Keratinocyte (primary cell): ENCODE measurements at places on chromosomes 13 and 19.
A peak's percentile ranks its signal among the peaks of the same experiment; 100 is the strongest.

GRCh38 chr19:53782698-53783097, 41.4 kb downstream of the NLRP12 start:
- no peaks in the 10 kb centered on the region for H3K4me1 ChIP-seq
- no peak overlapping the region for H3K4me3 ChIP-seq
- no peak for DNase-seq
- H3K27me3 ChIP-seq = no peaks in the 10 kb centered on the region

GRCh38 chr13:24179486-24179850, 18.9 kb downstream of the SPATA13 start:
- no peaks in the 10 kb centered on the region for H3K4me1 ChIP-seq
- H3K27ac ChIP-seq = no peak overlapping the region
- no peaks in the 10 kb centered on the region for H3K36me3 ChIP-seq
- no peak overlapping the region for H3K4me3 ChIP-seq

- H3K4me1 ChIP-seq = peaks cover 8% of the 10 kb centered on the region
- no peak overlapping the region for H3K27ac ChIP-seq
- no peak overlapping the region for H3K4me3 ChIP-seq
Observed at GRCh38 chr19:16885166-16885565, 3.6 kb upstream of the F2RL3 start.

- H3K4me3 ChIP-seq = no peak overlapping the region
- peaks cover 10% of the 10 kb centered on the region for H3K27me3 ChIP-seq
- DNase-seq = peak; percentile 61
Observed at GRCh38 chr19:46069806-46070341, 29.1 kb upstream of the IGFL4 start.

DNA sequence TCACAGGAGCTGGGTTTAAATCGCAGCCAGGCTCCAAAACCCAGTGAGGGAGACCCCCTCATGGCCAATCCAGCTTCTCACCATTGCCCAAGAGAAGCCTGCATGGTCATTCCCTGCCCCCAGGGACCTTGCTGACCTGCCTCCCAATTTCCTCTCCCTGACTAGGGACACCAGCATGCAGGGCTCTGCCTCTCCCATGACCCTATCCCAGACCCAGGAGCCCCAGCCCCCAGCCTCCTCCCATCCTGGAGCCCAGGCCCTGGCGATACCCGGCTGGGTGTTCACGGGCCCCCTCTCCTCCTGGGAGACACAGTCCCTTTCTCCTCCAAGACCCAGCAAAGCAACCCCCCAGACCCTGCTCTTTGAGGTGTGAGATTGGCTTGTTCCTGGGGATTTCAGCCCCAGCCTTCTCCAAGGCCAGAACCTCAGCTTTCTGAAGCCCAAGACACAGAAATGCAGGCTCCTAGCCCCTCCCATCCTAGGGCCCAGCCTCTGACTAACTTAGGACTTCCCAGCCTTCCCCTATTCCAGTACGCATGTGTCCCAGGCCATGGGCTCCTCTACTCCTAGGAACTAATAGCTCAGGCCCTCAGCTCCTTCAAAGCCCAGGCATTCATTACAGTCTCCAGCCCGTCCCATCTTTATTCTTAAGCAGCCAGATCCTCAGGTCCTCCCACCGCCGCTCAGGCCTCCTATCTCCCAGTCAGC, 1.1 kb downstream of the GYS1 start:
- peak overlapping the region; percentile 76 for H3K4me3 ChIP-seq
- peaks cover 25% of the 10 kb centered on the region for H3K36me3 ChIP-seq
- peak overlapping the region; percentile 92 for H3K27ac ChIP-seq
- no peak for DNase-seq
- H3K27me3 ChIP-seq = no peaks in the 10 kb centered on the region

- H3K27ac ChIP-seq = no peak overlapping the region
- H3K4me1 ChIP-seq = peaks cover 8% of the 10 kb centered on the region
- no peaks in the 10 kb centered on the region for H3K36me3 ChIP-seq
- no peak overlapping the region for H3K4me3 ChIP-seq
Observed at GRCh38 chr13:23447927-23448326, 14.4 kb upstream of the SACS start.

DNA sequence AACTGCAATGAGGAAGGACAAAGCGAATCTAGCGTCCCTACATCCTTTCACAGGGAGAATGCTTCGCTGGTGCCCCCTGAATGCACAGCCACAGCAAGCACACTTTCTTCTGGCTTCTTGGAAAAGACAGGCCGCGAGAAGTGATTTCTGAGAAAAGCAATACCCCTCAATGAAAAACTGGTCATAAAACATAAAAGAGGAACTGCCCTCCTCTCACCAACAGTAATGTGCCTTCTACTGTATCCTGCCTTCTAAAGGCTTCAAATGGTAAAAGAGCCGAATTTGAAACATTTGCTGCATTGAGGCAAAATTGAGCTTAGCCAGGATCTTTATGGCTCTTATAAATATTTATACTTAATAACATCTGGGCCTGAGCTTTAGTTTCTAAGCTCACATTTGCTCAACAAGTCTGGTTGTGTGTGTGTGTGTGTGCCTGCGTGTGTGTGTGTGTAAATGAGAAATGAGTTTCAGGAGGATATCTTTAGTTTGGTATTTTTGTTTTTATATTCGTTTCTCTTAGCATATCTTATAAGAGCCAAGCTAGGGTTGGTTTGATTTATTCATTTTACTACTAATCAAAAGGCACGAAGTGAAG, 246.1 kb upstream of the MAB21L1 start:
- H3K36me3 ChIP-seq = no peaks in the 10 kb centered on the region
- no peak overlapping the region for H3K4me3 ChIP-seq
- no peaks in the 10 kb centered on the region for H3K4me1 ChIP-seq

- no peak for DNase-seq
- no peak overlapping the region for H3K27ac ChIP-seq
- no peaks in the 10 kb centered on the region for H3K27me3 ChIP-seq
- H3K4me1 ChIP-seq = no peaks in the 10 kb centered on the region
Observed at GRCh38 chr13:112187527-112188297, 120.8 kb downstream of the SOX1 start.

DNA sequence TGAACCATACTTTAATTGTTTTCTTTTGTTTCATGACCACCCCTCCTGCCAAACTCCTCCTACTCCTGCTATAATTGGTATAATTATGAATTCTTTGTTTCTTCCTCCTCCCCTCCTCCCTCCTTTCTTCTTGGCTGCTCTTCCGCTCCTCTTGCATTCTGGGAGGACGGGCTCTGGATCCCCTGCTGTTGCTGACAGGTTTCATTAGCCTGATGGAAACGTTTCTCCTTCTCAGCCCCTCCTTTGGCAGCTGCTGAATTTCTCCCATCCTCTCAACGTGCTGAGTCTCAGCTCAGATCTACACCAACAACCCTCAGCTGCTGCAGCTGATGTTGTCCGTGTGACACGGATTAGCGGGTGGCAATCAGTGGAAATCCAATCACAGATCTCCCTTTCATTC, 97.1 kb upstream of the UBAC2 start:
- no peaks in the 10 kb centered on the region for H3K36me3 ChIP-seq
- no peak overlapping the region for H3K4me3 ChIP-seq
- H3K4me1 ChIP-seq = no peaks in the 10 kb centered on the region
- no peak overlapping the region for H3K27ac ChIP-seq
- H3K27me3 ChIP-seq = no peaks in the 10 kb centered on the region
- DNase-seq = no peak

GRCh38 chr13:99135591-99135990, 65.1 kb upstream of the UBAC2 start:
- no peaks in the 10 kb centered on the region for H3K4me1 ChIP-seq
- H3K27me3 ChIP-seq = no peaks in the 10 kb centered on the region
- no peak for DNase-seq
- no peak overlapping the region for H3K4me3 ChIP-seq
- no peak overlapping the region for H3K27ac ChIP-seq

DNA sequence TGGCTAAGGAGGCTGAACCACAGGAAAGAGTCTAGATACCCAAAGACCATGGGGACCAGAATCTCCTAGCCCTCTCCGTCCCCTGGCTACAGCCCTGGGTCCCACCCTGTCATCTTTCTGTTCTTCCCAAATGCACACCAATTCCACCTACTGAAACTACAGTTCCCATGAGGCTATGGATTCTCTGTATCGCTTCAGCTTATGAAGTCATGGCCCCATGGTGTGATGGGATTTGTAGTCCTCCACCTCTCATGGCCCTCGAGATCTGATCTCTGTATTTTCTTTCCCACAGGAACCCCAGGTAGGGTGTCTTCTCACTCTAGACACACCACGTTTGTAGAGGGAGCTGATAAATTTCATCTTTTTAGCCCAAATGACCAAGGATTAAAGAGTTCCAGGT, 11.8 kb downstream of the PTPRH start:
- no peaks in the 10 kb centered on the region for H3K27me3 ChIP-seq
- no peaks in the 10 kb centered on the region for H3K4me1 ChIP-seq
- no peaks in the 10 kb centered on the region for H3K36me3 ChIP-seq
- no peak for DNase-seq

DNA sequence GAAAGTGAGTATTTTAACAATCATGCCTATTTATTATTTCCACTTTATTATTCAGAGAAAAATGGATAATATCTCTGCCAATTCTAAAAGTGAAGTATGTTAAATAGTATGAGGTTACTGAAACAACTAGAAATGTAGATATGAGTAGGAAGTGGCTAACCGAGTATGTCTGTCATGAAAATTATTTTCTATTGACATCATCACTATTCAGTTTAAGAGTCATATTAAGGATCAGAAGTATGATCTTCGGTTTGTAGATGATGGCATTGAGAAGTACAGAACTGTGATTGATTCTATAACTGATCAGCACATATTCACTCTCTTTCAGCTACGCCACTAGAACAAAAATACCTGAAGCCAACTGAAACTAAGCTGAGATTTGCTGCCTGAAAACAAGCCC, 146.4 kb upstream of the SLITRK5 start:
- H3K36me3 ChIP-seq = no peaks in the 10 kb centered on the region
- DNase-seq = no peak
- H3K4me3 ChIP-seq = no peak overlapping the region

DNA sequence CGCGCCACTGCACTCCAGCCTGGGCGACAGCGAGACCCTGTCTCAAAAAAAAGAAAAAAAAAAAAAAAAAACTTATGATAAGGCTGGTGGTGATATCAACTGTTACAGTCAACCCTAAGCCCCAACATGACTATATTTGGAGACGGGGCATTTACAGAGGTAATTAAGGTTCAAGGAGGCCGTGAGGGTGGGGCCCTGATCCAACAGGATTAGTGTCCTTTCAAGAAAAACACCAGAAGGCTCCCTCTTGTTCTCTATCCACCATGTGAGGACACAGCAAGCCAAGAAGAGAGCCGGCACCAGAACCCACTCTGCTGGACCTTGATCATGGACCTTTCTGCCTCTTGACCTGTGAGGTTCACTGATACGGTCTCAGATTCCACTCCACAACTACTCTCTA, 14.1 kb downstream of the MIER2 start:
- peaks cover 30% of the 10 kb centered on the region for H3K36me3 ChIP-seq
- no peak overlapping the region for H3K4me3 ChIP-seq
- no peak overlapping the region for H3K27ac ChIP-seq
- no peaks in the 10 kb centered on the region for H3K4me1 ChIP-seq
- H3K27me3 ChIP-seq = no peaks in the 10 kb centered on the region
- DNase-seq = no peak

- no peak overlapping the region for H3K4me3 ChIP-seq
- H3K36me3 ChIP-seq = no peaks in the 10 kb centered on the region
- no peak overlapping the region for H3K27ac ChIP-seq
- DNase-seq = no peak
Observed at GRCh38 chr13:68019901-68020300, 789.8 kb upstream of the PCDH9 start.

DNA sequence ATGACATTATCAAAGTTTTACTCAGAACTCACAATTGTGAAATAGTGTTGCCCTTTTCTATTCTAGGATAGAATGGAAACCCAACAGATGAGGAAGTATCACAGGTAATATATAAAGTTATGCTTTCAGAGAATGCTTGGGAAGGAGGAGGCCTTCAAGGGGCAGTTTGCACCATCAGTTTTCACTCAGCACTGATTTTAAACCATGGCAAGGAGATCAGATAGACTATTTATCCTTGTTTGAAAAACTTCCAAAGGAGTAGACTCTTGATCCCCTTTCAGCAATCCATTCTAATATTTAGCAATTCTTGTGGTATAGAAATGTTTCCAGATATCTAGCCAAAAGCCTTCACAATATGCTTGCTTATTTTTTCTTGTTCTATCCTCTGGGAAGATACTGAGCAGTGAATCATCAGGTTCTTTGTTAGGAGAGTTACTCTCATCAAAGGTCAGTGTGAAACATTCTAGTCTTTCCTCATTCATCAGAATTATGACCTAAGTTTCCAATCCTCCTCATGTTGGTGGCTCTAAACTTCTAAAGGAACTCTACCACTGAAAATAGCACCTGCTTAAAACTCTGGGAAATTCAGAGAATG, 3.8 kb downstream of the GPC6 start:
- no peak overlapping the region for H3K27ac ChIP-seq
- H3K4me3 ChIP-seq = no peak overlapping the region
- DNase-seq = no peak
- H3K27me3 ChIP-seq = no peaks in the 10 kb centered on the region

- H3K4me1 ChIP-seq = no peaks in the 10 kb centered on the region
- no peaks in the 10 kb centered on the region for H3K27me3 ChIP-seq
- H3K36me3 ChIP-seq = no peaks in the 10 kb centered on the region
- no peak for DNase-seq
- H3K4me3 ChIP-seq = no peak overlapping the region
Observed at GRCh38 chr13:80259159-80259558, 81.8 kb downstream of the SPRY2 start.

DNA sequence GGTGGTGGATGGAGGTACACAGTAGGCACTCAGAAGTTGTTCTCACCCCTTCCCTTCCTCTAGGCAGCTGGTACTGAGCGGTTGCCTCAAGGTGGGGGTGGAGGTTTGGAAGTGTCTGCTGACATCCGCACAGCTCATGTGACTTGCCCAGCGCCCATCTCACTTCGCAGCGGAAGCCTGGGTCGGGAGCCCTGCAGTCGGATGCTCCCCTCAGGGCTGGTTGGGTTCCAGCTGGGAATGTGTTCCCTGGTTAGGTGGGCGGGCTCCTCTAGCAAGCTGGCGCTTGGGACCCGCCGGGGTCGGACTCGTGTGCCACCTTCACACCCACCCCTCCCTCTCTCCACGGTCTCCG, 10.2 kb downstream of the PPP1R37 start:
- peaks cover 25% of the 10 kb centered on the region for H3K4me1 ChIP-seq
- H3K4me3 ChIP-seq = no peak overlapping the region
- no peak overlapping the region for H3K27ac ChIP-seq
- DNase-seq = no peak
- peaks cover 2% of the 10 kb centered on the region for H3K36me3 ChIP-seq

- H3K36me3 ChIP-seq = peaks cover 3% of the 10 kb centered on the region
- no peak for DNase-seq
- no peaks in the 10 kb centered on the region for H3K27me3 ChIP-seq
- peak overlapping the region; percentile 64 for H3K27ac ChIP-seq
- peaks cover 12% of the 10 kb centered on the region for H3K4me1 ChIP-seq
Observed at GRCh38 chr19:48170817-48171347, 402 bp downstream of the ZSWIM9 start.

- peaks cover 30% of the 10 kb centered on the region for H3K4me1 ChIP-seq
- H3K27ac ChIP-seq = no peak overlapping the region
- peaks cover 4% of the 10 kb centered on the region for H3K27me3 ChIP-seq
- DNase-seq = no peak
Observed at GRCh38 chr13:50586414-50587083, 256.9 kb downstream of the DLEU7 start.

DNA sequence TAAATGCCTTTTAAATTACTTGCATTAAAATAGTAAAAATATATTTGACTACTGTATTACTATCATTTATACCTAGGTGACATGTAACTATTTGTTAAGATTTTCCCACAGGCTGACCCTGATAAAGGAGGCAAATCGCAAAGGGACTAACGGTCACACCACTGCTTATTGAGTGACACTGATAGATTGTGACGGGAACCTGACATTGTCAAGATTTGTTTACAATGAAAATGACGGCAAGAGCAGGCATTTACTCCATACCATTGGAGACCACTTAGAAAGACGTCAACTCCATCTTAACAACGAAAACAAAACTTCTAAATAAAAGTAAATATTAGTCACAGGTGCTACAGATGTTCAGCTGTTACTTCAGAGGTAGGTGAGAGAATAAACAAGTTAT, 289.0 kb downstream of the DACH1 start:
- H3K4me1 ChIP-seq = no peaks in the 10 kb centered on the region
- no peak overlapping the region for H3K4me3 ChIP-seq
- H3K27me3 ChIP-seq = no peaks in the 10 kb centered on the region
- H3K36me3 ChIP-seq = no peaks in the 10 kb centered on the region
